ENCODE measurements at places on chromosomes 3 and 15.

GRCh38 chr3:176514297-176514696, 683.0 kb downstream of the TBL1XR1 start:
- DNase-seq, result peak; percentile 1

DNA sequence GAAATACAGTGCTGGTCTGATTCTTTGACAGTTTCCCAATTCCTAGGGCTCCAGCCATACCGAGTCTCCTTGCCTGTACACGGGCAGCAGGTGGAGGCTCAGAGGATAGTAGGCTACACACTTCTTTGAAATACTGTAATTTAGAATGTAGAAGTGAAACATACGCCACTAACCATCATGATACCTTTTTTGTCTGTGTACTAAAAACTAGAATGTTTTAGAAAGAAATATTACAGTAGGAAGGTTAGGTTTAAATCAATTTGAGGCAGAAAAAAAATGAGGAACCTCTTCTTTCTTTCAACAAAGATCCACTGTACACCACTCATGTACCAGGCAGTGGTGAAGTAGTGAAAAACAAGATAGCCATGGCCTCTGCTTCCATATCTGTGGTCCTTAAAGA, 354.7 kb downstream of the MCTP2 start:
- DNase-seq, result no peak

DNA sequence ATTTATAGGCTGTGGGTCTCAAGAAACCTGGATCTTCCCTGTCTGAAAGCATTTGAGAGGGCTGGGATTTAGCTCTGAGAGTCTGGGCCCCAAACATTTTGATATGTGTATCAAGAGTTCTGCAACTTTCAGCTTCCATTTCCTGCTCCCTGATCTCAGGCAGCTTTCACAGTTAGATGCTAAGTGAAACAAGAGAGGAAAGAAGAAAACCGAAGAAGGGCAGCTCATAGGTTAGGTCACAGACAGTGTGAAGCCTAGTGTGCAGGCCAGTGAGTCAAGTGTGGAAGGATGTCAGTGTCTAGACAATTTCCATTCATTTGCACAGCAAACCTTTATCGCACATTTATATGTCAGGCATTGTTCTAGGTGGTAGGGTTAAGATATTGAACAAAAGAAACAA, 173.6 kb upstream of the PROK2 start:
- no peak for DNase-seq

DNA sequence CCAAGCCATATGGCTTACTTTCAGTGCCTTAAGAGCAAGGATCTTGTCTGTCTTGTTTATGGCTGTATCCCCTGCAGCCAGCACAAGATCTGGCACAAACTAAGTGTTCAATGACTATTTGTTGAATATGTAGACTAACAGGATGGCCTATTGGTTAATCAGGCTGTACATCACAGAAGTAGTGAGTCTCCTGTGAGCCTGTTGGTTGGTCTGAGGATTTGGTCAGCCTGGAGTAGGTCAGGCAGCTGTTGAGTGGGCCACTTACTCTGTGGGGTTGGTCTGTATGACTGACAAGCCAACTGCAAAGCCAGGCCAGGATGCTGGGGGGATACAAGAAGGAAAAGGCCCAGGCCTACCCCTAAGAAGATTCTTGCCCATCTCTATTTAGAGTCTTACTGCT, 33.4 kb upstream of the CILP start:
- DNase-seq, result peak; percentile 78

DNA sequence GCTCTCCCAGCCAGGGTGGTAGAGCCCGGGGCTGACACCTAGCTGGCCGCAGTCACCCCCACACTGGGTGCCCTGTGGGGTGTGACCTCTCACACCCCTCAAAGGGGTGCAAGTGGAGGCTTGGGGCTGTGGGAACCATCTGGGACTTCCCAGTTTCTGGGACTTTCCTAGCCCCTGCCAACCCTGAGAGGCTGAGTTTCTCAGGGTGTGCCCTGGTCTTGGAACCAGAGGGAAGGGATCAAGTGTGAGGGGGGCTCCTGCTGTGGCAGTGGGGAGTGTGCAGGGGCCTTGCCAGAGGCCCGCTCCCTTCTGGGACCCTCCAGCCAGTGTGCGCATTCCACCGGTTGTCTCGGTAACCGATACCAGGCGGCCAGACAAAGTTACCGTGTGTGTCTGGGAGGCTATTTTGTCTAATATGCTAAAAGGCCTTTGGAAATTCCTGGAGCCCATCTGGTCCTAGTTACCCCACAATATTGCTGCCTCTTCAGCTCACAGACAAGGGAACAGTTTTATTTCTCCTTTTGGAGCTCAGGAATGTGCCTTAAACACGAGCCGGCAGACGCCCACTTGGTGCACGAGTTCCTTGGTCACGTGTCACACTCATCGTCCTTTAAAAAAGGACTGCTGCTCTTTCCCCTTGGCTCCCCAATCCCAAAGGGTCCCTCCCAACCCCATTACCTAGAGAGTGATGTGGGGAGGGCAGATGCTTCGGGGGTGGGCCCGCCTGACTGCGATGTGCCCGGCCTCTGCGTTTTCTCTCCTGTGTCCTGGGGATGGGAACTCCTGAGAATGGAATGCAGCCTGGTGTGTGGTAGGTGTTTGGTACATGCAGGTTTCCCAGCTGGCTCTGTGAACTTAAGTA, 33.2 kb downstream of the HDAC11 start:
- DNase-seq, result no peak

- DNase-seq, result no peak
Measured at GRCh38 chr15:25579127-25579526, 140.3 kb upstream of the UBE3A start.

- no peak for DNase-seq
Measured at GRCh38 chr3:64604313-64604712, 83.5 kb downstream of the ADAMTS9 start.

GRCh38 chr15:63178034-63178433, 11.4 kb upstream of the RAB8B start:
- DNase-seq, result no peak

DNA sequence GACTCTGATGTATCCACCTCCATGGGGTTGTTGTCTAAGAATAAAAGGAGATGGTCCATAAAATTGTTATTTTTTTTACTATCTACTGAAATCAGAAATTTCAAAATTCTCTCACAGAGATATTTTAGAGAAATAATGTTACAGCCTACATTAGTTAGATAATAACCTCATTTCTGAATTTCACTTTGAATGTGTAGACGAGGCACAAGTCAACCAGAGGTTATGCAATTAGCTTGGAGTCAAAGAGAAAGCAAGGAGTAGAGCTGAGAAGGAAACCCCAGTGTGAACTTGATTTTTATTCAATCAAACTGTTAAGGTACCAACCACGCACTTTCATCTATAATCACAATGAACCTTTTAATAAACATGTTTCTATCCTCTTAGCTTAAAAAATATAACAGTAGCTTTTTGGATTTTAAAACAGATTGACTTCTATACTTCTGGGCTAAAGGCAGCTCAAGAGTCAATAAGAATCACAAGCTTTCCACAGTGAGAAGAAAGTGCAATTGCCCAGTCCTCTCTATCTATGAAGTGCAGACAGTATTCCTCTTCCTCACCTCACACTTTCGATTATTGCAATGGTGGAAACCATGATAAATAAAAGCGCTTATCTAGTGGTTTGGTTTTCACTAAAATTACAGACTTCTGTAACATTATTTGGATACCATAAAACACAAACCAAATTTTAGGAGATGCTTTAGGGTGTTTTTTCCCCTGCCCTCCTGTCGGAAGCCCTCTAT, 403.2 kb downstream of the ZBTB20 start:
- DNase-seq, result no peak

DNA sequence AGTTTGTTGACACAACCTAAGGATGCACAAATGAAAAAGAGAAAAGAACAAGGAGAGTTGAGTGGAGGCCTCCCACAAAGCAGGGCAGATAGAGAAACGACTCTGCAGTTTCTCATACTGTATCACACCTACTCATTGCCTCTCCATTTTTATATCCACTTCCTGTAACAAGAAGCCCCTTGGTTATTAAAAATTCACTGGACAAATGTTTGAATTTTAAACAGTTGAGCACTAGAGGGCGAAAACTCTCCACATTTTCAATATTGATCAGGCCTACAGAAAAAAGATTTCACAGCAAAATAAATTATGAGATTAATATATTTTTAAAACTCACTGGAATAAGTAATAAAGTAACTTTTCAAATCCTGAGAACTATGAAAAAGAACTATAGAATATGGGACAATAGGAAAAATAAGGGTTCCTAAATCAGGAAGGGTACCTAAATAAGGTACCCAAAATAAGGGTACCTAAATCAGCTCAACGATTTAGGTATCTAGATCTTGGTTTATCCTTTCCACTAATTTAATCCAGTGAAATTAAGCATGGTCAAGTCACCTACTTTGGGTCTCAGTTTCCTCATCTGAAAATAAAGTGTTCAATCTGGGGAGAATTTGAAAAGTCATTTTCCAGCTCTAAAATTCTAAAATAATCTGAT, 47.0 kb upstream of the PPIB start:
- DNase-seq, result peak; percentile 59

DNA sequence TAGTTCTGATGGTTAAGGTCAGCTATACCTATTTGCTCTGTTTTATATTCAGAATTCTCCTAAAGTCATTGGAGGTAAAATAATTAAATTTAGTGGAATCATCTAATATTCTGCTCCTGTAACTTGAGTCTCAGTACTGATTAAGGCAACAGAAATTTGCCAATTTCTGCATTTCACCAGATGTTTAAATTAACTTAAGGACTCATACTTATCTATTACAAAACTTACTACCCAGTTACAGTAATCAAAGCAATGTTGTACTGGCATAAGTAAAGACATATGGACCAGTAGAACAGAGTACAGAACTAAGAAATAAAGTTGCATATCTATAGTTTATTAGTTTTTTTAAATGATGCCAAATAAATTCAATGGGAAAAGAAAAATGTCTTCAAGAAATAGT, 1043.8 kb downstream of the OTOL1 start:
- no peak for DNase-seq

DNA sequence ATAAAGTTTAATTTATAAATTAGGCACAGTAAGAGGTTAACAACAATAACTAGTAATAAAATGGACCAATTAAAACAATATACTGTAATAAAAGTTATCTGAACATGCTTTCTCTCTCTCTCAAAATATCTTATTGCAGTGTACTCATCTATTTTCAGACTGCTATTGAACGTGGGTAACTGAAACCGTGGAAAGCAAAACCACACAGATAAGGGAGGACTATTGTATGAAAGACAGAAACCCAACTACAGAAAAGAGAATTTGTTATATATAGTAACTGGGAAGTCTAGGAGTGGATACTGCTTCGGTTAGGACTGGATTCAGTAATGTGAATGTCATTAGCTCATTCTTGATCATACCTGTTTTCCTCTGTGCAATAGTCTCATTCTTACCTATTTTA, 119.3 kb upstream of the DAZL start:
- peak; percentile 24 for DNase-seq

DNA sequence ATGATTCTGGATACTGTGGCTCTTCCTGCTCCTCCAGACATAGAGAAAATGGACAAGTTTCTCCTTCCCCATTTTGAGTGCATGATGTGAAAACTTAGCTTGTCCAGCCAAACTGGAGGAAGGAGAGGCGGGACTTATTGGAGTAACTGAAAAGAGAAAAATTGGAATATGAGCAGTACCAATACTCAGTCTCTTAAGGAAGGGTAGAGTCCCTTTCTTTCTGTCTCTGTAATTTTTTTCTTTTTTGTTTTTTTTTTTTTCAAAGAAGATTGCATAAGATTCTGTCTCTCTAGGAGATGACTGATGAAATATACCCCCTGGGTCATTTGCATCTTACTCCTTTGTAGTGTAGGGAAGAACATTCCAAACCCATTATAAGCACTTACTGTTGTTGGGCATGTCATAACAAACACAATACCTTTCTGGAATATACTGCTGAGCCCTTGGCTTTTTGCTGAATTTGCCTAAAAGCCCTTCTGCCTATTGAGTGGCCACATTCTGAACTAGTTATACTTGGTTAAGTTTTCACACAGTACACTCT, 498.1 kb upstream of the TPRG1 start:
- DNase-seq, result no peak

GRCh38 chr3:45440562-45440961, 52.2 kb downstream of the LARS2 start:
- DNase-seq, result no peak

DNA sequence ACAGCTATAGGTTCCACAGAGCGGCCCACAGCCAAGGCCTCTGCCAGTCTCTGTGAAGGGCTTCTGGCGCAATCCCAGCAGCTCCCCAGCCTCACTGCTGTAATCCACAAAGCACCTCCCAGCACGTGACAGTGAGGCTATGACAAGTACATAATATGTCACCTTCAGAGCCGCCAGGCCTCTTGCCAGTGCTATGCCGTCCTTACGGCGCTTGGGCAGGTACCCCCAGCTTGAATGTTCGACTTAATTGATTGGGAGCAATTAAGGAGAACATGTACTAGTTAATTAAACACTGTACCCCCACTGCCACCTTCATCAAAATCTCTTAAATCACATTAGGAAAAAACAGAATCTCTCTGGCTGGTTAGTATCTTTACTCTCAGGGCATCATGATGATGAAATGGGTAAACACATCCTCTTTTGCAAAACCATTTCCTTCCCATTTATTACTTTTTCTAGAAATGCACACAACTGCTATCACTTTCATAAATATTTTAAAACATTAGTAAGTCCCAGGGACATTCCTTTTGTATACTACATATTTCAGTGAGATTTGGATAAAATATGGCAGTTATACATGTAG, 169.9 kb downstream of the XXYLT1 start:
- no peak for DNase-seq

DNA sequence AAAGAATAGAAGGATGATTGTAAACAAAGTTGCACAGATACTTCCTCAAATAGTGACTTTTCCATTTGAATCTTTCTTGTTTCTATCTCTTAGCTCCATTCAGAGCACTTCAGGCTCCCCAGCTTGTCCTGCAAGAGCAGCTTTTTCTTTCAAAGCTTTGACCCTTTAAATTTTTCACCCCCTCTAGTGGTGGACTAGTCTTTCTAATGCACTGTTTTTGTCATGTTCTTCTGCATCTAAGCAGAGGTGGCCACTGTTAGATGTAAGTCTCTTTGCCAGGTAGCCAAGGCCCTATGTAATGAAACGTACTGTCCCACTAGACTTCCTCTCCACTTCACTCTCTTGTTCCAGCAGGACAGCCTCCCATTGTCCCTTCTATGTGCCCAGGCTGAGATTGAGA, 74.0 kb upstream of the MANF start:
- peak; percentile 26 for DNase-seq

GRCh38 chr15:69504352-69505040, 51.9 kb downstream of the RPLP1 start:
- no peak for DNase-seq

GRCh38 chr3:59262076-59262498, 212.3 kb upstream of the CFAP20DC start:
- DNase-seq, result no peak

GRCh38 chr3:10703875-10704274, 112.2 kb upstream of the SLC6A11 start:
- peak; percentile 17 for DNase-seq

DNA sequence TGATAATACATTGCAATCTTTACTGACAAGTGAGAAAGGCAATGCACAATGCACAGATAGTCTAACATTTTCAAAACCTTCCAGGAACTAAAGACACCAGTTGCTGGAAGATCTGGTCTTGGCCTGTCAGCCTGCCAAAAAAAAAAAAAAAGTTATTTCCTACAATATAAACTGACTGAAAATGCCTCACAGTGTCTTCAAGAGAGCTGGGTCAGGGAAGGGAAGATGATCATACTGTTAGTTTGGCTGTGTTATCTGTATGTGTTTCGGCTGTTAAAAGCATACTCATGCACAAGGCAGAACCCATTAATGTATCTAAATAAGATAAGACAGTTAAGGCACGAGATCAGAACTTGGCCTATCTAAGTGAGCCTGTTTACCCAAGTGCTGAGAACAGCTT, 673.4 kb downstream of the MECOM start:
- no peak for DNase-seq

- no peak for DNase-seq
Measured at GRCh38 chr3:101544161-101544850, 17.4 kb upstream of the TRMT10C start.

- no peak for DNase-seq
Measured at GRCh38 chr3:183252973-183253527, at the start of gene B3GNT5. Gene B3GNT5, plus strand, starts transcription at chr3:183253253. Its CDS starts 16,546 bp downstream, at chr3:183269799.
